ENCODE measurements at places on chromosomes 3 and 15.

- DNase-seq, result no peak
Observed at GRCh38 chr3:14554715-14555114, 14.6 kb upstream of the GRIP2 start.

GRCh38 chr3:98829246-98829832 lies 66.2 kb downstream of the ST3GAL6 start:
- no peak for DNase-seq

DNA sequence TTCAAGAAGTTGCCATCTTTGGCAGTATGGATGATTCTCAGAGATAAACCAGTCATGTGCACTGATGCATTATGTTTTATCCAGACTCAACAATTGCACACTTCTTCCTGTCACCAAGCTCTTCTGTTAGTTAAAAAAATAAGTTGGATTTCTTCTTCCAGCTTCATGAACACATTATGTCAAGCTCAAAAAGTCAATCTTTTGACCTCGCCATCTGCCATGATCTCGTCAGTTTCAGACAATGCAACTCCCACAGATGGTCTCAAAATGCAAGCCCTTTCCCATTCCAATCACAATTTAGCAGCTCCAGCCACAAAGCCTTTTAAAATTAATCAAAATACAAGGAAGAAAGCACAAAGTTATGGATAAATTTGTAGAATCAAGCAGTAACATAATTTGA lies 42.8 kb downstream of the TFDP2 start:
- no peak for DNase-seq

DNA sequence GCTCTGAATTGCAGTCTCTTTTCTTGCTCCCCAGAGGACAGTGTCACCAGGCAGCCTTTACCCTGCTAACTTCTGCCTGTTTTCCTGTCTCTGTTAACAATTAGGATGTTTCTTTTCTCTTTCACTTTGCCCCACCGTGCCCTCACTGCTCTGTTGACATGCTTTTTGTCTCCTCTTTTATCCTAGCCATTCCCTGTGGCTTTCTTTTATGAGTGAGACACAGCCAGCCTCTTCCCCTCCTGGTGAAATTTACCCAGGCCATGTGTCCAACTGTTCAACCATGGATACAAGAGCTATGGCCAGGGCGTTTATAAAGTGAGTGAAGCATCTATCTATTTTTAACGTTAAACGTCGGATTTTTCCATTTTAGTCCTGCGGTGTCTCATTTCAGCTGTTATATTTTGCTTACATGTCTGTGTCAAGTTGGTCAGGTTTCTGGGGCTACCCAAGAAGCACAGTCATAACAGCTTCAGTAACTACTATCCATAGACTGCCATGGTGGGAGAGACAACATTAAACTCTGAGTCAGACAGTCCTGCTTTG lies 443.2 kb upstream of the AZI2 start:
- no peak for DNase-seq

DNA sequence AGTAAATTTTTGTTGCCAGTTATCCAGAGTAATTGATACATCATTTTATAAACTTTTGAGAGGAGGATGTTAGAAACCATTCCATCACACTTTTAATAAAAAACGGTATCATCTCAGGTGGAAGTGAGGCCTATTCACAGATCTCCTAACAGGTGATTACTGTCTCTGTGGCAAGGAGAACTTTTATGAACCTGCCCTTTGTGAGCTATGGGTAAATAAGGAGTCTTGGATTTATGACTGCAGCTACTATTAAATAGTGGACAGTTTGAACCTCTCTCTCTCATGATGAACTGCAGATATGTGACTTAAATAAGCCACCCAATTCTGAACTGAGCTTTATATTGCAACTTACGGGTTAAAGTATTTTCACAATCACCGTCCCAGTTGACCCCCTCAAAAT lies 45.7 kb downstream of the ZFAND6 start:
- no peak for DNase-seq

DNA sequence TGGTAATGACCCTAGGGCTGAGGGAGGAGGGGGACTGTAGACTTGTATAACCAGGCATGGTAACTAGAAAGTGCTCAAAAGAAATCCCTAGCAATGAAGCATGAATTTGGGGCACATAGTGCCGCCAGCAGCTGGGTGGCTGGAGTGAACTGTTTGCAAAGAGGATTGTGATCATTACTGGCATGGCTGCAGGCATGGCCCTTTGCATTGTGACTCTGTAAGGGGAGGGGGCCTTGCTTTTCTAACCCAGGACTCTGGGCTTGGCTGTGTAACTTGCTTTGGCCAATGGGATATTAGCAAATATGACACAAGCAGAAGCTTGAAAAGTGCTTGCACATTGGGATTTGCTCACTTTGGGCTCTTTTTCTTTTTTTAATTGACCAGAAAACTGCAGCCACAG lies 112.5 kb upstream of the RAD18 start:
- no peak for DNase-seq

- no peak for DNase-seq
Observed at GRCh38 chr15:35696767-35697231, 150.8 kb upstream of the DPH6 start.

GRCh38 chr3:66747696-66748095 lies 246.9 kb upstream of the LRIG1 start:
- DNase-seq, result no peak
